Activated T-helper 17 cell treated with anti-CD3 and anti-CD28 coated beads, Interleukin-2, amount 50 U/mL, for 72 hours (primary cell): ENCODE measurements at places on chromosomes 2 and 18. TPM values are rescaled to one million over a fixed set of nuclear protein-coding genes. Genes with fewer than 3 reads are reported as not detected.

- no peak for ATAC-seq
These were observed 374.7 kb downstream of the TNS1 start for GRCh38 chr2:217628061-217628460.

DNA sequence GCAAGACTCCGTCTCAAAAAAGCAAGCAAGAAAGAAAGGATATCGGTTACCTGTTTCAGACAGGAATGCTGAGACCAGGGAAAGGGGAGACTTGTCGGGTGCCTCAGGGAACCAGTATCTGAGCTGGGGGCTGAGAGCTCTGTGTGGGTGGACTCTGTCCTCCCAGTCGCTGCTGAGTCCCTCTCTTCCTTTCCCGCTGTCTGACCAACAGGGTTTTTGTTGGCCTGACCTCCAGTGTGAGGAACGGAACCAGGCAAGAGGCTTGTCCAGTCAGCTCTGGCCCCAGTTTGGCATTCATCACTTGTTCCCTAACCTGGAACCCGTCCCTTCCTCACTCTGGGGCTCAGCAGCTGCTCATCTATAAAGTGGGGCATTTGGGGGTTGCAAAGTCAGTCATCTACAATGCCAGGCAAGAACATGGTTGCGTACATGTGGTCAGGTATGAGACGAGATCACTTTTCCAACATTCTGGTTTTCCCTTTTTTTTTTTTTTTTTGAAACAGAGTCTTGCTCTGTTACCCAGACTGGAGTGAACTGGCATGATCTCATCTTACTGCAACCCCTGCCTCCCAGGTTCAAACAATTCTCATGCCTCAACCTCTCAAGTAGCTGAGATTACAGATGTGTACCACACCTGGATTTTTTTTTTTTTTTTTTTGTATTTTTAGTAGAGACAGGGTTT lies 116.4 kb downstream of the PLB1 start:
- no peak for ATAC-seq

The CACNB4 gene
- total RNA-seq, result 0.32 TPM

The OTOS gene
- not detected for total RNA-seq
